ENCODE measurements at places on chromosomes 4 and X. TPM values are rescaled to one million over a fixed set of nuclear protein-coding genes. Genes with fewer than 3 reads are reported as not detected.

NHSL2 gene
- total RNA-seq, result 3.2 TPM

CFAP47 gene
- total RNA-seq, result not detected

AWAT2 gene
- total RNA-seq, result not detected

DNA sequence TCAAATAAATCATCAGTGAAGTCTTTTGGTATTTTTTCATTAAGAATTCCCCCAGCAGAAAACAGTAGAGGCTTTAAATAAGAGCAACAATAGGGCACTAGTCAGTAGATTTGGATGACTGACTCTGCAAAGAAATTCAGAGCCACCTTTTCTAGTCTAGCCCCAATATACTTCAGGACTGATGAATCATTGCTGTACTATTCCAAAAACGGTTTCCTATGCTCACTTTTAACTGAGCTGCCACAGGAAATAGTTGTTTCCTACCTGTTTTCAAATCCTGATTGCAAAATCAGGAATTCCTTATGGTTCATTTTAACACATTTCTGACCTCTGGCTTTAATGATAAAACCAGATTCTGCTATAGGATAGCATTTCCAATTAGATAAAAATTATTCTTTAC, 171.6 kb downstream of the NR3C2 start:
- no peak overlapping the region for H3K27ac ChIP-seq
- H3K4me1 ChIP-seq, result peaks cover 6% of the 10 kb centered on the region
- no peak for DNase-seq
- no peak overlapping the region for H3K4me3 ChIP-seq
- no peaks in the 10 kb centered on the region for H3K27me3 ChIP-seq
